ENCODE measurements at places on chromosomes 5 and 9. TPM values are rescaled to one million over a fixed set of nuclear protein-coding genes. Genes with fewer than 3 reads are reported as not detected.
A peak's percentile ranks its signal among the peaks of the same experiment; 100 is the strongest.

GRCh38 chr9:72353455-72354116 lies 11.4 kb downstream of the ZFAND5 start:
- H3K36me3 ChIP-seq, result peaks cover 69% of the 10 kb centered on the region
- peaks cover 40% of the 10 kb centered on the region for H3K4me1 ChIP-seq
- DNase-seq, result no peak
- no peak overlapping the region for H3K4me3 ChIP-seq
- H3K27ac ChIP-seq, result no peak overlapping the region

- no peaks in the 10 kb centered on the region for H3K27me3 ChIP-seq
- no peak overlapping the region for H3K27ac ChIP-seq
- no peaks in the 10 kb centered on the region for H3K4me1 ChIP-seq
Measured at GRCh38 chr9:85858056-85858750, 82.7 kb upstream of the NAA35 start.

DNA sequence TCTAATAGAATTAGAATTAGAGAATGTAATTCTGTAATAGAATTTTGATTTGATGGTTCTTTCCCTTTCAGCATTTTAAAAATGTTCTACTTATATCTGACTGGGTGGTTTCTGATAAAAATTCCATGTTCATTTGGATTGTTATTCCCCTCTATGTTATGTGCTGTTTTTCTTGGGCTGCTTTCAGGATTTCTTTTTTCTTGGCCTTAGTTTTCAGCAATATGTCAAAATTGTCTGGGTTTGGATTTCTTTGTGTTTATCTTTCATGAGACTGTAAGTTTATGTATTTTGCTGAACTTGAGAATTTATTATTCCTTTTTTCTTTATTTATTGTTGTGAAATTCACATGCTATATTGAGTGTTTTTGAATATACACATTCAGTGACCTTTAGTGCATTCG lies 189.1 kb downstream of the RANBP17 start:
- H3K27me3 ChIP-seq, result no peaks in the 10 kb centered on the region
- DNase-seq, result no peak
- no peak overlapping the region for H3K27ac ChIP-seq
- no peak overlapping the region for H3K4me3 ChIP-seq
- H3K36me3 ChIP-seq, result no peaks in the 10 kb centered on the region

DNA sequence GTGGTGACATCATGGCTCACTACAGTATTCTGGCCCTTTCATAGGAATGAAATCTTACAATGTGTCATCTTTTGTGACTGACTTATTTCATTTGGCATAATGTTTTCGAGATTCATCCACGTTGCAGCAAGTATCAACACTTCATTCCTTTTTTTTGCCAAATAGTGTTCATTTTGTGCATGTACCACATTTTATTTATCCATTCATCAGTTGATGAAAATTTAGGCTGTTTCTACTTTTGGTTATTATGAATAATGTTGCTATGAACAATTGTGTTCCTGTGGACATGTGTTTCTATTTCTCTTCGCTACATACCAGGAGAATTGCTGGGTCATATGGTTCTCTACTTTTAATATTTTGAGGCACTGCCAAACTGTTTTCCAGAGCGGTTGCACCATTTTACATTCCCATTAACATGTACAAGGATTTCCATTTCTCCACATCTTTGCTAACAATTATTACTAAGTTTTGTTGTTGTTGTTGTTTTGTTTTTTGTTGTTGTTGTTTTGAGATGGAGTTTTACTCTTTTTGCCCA lies 43.5 kb downstream of the RMI1 start:
- no peaks in the 10 kb centered on the region for H3K36me3 ChIP-seq
- no peaks in the 10 kb centered on the region for H3K27me3 ChIP-seq
- no peaks in the 10 kb centered on the region for H3K4me1 ChIP-seq
- no peak overlapping the region for H3K27ac ChIP-seq
- no peak overlapping the region for H3K4me3 ChIP-seq
- no peak for DNase-seq

DNA sequence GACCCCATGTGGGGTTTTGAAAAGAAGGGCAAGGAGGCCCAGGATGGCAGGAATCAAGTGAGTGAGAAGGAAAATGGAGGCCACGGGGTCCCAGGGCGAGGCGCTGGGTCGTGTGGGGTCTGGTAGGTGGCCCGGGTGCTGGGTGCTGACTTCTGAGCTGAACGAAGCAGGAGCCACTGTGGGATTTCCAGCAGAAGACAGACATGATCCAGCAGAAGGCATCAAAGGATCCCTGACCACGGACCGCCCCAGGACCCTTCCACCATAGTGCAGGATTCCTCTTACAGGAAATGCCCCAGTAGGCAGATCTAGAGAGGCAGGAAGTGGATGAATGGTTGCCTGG lies 106.7 kb downstream of the ADAMTS2 start:
- no peak overlapping the region for H3K27ac ChIP-seq
- H3K27me3 ChIP-seq, result peaks cover 5% of the 10 kb centered on the region
- H3K4me1 ChIP-seq, result no peaks in the 10 kb centered on the region
- no peak overlapping the region for H3K4me3 ChIP-seq

DNA sequence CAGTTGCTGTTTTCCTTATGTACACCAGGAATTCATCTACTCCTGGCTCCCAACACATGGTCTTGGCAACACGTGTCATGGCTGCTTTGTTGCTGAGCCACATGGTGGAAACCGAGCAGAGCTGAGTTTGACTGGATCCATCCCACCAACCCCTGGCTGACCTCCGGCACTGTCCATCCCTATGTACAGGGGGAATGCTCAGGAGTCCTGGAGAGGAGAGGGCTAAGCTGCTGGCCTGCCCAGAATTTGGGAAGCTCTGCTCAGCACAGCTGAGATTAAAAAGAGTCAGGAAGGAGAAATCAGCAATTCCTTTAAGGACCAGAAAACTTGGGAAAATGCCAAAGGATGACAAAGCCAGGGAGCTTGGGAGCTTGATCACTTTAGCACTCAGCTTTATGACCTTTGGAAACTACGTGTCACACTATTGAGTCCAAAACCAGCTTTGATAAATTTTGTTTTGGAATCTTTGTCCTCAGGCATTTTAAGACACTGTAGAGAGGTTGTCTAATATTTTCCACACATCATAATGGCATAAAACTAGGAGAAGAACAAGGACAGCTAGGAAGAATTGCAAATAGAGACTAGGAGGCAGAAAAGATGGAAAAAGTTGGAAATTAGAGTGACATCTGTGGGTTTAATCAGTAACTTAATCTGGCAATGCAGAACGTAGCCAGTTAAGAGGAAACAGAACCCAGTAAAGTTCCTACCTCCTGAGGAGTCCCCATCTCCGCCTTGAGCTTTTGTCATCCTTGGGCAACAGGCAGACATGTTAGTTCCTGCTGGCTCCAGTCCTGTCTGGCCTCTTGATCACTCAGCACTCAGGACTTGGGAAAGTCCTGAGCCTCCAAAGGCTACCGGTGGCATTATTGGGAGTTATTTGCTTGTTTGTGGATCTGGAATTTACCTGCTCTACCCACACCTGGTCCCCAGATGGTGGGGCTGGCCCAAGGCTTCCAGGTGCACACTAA lies 62.5 kb upstream of the PLPP1 start:
- peak overlapping the region; percentile 61 for H3K27ac ChIP-seq
- no peaks in the 10 kb centered on the region for H3K27me3 ChIP-seq
- no peaks in the 10 kb centered on the region for H3K36me3 ChIP-seq

DNA sequence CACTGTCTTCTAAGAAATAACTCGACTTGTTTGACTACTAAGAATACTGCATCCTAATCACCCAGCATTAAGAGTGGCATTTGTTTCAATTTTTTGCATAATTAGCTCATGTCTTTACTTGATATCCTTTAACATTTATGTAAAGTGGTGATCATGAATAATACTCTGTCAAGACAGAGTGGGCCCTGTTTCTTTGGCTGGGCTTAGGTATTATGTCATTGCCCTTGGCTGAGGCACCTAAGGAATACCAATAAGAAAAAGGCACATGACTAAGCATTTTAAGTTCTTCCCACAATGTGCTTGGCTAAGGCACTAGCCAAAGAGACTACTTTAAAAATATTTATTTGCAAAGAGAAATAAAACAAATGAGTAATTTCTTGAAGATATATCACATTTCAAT lies 308.1 kb downstream of the CTNND2 start:
- DNase-seq, result no peak
- no peak overlapping the region for H3K4me3 ChIP-seq
- no peaks in the 10 kb centered on the region for H3K27me3 ChIP-seq
- H3K27ac ChIP-seq, result no peak overlapping the region
- H3K36me3 ChIP-seq, result no peaks in the 10 kb centered on the region
- H3K4me1 ChIP-seq, result no peaks in the 10 kb centered on the region

- DNase-seq, result peak; percentile 12
- H3K4me3 ChIP-seq, result peak overlapping the region; percentile 81
- peak overlapping the region; percentile 81 for H3K27ac ChIP-seq
- H3K4me1 ChIP-seq, result peaks cover 16% of the 10 kb centered on the region
- H3K27me3 ChIP-seq, result no peaks in the 10 kb centered on the region
Measured at GRCh38 chr9:128828719-128829452, 708 bp downstream of the SPOUT1 start.

DNA sequence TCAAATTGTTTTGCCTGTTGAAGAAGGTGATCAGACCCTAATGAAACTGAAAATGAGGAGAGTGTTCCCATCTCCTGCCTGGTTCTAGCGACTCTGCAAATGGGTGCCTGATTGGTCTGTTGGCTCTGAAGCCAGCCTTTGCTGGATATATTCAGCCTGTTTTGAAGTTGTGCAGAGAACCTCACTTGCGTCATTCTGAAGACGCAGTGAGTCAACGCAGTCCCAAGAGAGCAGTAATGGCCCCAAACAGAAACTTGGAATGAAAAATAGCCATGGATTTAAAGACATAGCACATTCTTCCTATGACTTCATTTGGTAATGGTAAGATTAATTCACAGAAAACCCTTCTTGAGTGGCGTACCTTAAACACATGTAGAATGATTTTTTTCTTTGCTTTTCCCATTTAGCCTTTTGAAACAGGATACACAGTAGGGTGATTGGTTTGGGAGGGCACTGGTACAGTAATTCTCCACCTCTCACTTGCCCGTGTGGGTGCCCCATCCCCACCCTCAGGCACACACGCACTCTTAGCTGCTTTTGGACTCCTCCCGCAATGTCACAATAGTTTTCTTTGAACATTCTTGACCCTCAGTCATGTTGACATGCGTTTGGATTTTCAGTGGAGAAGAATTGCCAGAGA lies 54.1 kb upstream of the ABL1 start:
- peak overlapping the region; percentile 25 for H3K4me3 ChIP-seq
- H3K36me3 ChIP-seq, result no peaks in the 10 kb centered on the region
- H3K4me1 ChIP-seq, result peaks cover 25% of the 10 kb centered on the region
- peak overlapping the region; percentile 80 for H3K27ac ChIP-seq

- no peaks in the 10 kb centered on the region for H3K27me3 ChIP-seq
- H3K4me3 ChIP-seq, result no peak overlapping the region
- H3K36me3 ChIP-seq, result no peaks in the 10 kb centered on the region
- no peak for DNase-seq
- peaks cover 43% of the 10 kb centered on the region for H3K4me1 ChIP-seq
Measured at GRCh38 chr9:98995059-98995671, 51.5 kb downstream of the COL15A1 start.

GRCh38 chr5:172707285-172708182 lies 63.5 kb downstream of the DUSP1 start:
- no peak for DNase-seq
- H3K4me1 ChIP-seq, result peaks cover under 1% of the 10 kb centered on the region
- no peaks in the 10 kb centered on the region for H3K36me3 ChIP-seq

GRCh38 chr5:108060340-108060739 lies 321.6 kb downstream of the FBXL17 start:
- no peak for DNase-seq
- H3K4me1 ChIP-seq, result no peaks in the 10 kb centered on the region
- H3K27ac ChIP-seq, result no peak overlapping the region

PSD2 gene
- not detected for total RNA-seq

GRCh38 chr9:36037549-36038122 lies 923 bp downstream of the RECK start:
- DNase-seq, result no peak
- no peaks in the 10 kb centered on the region for H3K27me3 ChIP-seq
- H3K27ac ChIP-seq, result peak overlapping the region; percentile 81
- no peaks in the 10 kb centered on the region for H3K36me3 ChIP-seq
- peak overlapping the region; percentile 92 for H3K4me3 ChIP-seq

DNA sequence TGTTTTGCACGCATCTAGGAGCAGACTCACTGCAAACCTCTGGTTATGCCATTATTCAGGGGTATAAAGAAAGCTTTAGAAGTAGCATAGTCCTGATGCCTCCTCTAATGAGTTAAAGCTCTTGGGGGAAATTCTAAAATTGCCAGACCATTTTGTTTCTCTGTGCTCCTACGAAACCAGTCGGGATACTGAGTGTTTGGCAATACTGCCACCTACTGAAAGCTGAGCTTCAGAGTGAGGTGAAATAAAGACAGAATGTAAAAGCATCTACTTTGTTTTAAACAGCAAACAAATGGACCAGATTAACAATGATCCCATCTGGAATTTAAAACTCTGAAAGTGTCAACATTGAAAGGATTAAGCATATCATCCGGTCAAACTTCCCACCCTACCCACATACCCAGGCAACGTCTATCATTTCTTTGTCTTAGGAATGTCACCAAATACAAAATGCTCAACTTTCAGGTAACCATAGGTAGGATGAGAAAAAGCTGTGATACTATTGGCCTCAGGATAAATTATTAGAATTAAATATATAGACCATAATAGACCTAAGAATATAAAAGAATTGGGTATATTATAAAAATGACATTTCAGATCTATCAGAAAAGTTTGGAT lies 77.8 kb upstream of the SHISAL2B start:
- no peaks in the 10 kb centered on the region for H3K27me3 ChIP-seq
- no peaks in the 10 kb centered on the region for H3K36me3 ChIP-seq
- no peak overlapping the region for H3K27ac ChIP-seq
- H3K4me3 ChIP-seq, result no peak overlapping the region
- no peaks in the 10 kb centered on the region for H3K4me1 ChIP-seq

DNA sequence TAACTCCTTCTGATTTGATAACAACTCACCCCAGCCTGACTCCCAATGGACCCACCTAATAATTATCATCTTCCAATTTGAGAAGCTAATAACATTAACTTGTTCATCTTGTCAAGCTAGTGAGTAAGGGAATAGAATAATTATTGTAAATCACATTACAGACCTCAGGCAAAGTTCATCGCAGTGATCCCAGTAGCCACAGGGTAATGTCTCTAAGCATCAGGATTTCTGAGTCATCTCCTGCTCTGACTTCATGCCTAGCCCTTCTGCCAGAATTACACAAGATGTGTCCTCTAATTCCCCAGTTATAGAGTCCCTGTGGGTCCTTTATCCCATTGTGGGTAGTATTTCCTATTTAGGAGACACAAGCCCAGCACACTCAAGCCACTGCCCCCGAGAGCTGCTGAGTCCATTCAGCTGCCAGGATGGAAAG lies 365.7 kb downstream of the DEPDC1B start:
- H3K27me3 ChIP-seq, result no peaks in the 10 kb centered on the region
- no peak overlapping the region for H3K4me3 ChIP-seq
- DNase-seq, result no peak
- H3K36me3 ChIP-seq, result no peaks in the 10 kb centered on the region
- H3K27ac ChIP-seq, result no peak overlapping the region
- H3K4me1 ChIP-seq, result no peaks in the 10 kb centered on the region

All from lower lobe of right lung (tissue), 2 donors.